Stimulated activated CD8-positive, alpha-beta memory T cell treated with anti-CD3 and anti-CD28 coated beads, Interleukin-15, amount 100 ng/mL, for 24 hours (primary cell): ENCODE measurements at places on chromosomes 7 and 10.

DNA sequence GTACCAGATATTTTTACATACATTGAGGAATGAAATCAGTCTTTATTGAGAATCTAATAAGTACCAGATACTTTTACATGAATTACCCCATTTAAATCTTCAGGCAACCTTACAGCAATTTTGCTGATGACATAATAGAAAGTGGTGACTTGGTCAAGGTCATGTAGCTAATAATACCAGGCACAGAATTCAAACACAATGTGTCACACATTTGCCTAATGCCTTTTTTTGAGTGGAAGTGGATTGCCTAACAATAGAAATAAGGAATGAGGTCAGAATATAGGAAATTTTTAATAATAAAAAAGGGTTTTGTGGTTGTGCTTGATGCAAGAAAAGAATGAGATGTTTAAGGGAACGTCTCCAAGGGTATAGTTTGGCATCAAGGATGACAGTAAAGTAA is 466.6 kb upstream of the IGFBP3 start:
- no peak for DNase-seq

DNA sequence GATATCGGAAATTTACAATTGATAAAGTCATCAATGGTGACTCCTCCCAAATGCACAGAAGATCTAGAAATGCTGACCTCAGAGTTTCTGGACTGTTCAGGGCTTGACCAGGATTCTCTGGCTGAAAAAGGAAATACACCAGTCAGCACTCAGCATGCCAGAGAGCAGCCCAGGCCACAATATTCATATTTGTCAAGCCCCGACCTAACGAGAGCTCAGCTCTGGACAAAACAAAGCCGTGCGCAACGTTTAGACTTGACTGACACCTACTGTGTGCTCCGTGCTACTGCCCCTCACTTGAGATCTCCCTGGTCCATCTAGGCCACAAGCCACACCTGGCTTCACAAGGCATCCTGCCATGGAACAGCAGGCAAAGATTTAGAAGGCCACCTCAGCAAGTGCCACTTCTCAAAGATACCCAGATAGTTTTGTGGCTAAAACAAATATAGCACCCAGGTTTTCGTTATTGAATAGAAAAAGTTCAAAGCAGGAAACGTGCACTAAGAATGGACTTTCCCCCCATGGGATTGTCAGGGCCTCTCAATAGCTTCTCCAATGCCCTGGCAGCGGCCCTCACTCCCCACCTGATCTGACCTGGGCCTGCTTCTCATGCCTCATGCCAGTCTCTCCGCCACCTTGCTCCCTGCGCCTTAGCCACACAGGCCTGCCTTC is 218.3 kb downstream of the FAM107B start:
- DNase-seq: no peak

GRCh38 chr10:59959504-59960018 is 53.2 kb upstream of the CCDC6 start:
- DNase-seq: no peak

DNA sequence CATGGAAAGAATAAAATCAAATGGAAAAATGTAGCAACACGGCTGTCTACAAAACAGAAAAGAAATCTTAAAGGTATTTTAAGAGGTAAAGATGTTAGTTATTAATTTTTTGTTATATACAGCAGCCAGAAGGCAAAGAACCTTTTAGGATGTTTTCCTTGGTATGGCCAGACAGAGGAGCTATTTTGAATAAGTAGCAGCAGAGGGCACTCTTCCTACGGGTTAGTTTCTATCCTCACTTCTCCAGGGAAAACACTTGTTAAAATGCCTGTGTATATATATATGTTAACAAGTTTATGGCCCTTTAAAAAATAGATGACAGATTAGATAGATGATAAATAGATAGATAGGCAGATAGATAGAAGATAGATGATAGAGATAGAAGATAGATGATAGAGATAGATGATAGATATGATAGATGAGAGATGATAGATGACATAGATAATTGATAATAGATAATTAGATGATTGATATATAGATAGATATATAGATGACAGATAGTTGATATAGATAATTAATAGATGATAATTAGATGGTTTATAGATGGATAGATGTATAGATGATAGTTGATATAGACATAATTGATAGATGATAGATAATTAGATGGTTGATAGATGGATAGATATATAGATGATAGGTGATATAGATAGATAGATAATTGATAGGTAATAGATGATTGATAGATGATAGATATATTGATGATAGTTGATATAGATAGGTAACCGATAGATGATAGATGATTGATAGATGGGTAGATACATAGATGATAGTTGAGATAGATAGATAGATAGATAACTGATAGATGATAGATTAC is 57.8 kb upstream of the WIPF3 start:
- DNase-seq: no peak

DNA sequence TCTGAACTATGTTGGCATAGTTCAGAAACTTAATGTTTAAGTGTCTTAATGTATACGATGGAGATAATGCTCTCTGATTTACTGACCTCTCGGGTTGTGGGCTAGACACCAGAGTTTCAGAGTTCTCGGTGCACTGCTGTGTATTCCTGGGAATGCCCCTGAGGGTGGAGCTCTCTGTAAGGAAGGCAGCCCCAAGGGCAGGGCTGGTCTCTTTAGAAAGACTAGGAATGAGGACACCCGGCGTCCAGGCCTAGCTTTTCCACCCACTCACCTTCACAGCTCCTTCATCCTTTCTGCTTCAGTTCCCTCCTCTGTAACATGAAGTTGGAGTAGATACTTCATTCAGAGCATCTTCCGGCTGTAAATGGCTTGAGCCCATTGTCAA is 536.6 kb upstream of the GALNT17 start:
- DNase-seq: no peak

DNA sequence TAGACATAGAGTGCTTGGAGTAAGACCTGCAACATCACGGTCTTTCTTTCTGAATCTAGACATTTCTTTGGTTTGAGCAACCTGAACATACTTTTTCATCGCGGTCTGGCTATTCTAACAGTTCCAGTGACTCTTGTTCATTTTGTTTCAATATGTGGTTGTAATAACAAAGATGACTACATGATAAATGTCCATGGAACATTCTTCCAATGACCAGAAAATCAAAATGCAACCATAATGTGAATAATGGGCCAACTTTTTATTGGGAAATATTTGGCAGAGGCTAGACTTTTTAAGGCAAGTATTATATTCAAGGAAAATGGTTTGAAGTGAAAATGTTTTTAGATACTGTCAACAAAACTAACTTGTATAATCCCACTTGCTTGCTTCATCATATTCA is 282.5 kb downstream of the INHBA start:
- no peak for DNase-seq

DNA sequence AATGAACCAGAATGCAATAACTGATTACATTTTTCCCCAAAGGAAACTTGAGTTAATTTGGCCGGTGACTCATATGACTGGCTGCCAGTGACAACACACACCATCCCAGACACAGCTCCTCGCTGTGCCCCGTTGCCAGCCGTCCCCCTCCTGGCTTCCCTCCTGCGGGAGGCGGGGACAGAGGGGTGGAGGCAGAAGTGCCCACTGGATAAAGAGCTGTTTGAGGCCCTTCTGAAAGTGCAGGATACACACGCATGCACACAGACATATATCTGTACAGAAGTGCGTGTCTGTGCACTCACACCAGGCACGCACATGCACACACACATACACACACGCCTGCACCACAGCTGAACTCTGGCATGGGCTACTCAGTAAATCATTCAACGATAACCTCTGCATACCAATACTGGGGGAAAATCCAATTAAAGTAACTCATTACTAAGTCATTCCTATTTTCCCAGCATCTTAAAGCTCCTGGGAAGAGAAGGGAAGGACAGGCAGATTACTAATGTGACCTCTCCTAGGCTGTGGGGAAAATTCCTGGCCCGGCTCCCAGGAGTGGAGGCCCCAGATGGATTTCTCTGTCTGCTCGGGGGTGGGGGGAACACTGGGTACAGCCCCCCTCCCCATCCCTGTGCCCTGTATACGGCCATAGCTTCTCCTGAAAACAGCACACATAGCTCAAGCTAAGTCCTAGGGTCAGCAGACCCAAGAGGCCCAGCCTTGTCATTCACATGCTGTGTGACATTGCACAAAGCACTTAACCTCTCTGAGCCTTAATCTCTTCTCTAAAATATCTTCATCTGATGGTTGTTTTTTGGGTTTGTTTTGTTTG is 52.3 kb upstream of the MYL10 start:
- no peak for DNase-seq

DNA sequence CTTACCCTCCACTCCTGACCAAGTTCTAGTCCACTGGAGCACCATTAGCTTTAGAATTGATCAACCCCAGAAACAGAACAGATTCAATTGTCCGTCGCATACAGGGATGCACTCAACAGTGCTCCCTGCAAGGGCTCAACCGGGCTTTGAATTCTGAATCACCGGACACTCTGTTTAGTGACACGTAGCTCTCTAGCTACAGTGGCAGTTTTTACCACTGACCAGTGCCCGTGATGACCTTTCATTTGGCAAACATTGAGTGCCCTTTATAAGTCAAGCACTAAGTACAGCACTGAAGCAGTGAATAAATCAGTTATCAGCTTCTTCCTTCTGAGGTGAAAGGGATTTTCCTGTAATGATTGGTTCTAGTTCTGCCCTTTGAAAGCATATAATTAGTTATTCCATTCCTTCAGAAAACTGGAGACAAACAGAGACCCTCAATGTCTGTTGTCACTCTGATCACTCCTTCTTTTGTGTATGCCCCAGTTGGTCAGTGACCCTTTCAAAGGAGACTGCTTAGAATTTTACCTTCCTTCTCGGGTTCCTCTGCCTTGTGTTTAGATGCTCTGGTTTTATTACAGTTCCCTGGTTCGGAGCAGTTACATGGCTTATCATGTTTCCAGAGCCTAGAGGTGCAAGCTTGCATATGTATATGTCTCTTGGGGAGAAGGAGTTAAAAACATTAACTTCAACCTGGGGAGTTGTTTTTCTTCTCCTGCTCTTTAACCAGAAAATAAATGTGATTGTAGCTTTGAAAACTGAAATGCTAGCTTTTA is 68.9 kb downstream of the ZNF365 start:
- no peak for DNase-seq

GRCh38 chr10:42551582-42552187 is 86.7 kb downstream of the ZNF33B start:
- no peak for DNase-seq

DNA sequence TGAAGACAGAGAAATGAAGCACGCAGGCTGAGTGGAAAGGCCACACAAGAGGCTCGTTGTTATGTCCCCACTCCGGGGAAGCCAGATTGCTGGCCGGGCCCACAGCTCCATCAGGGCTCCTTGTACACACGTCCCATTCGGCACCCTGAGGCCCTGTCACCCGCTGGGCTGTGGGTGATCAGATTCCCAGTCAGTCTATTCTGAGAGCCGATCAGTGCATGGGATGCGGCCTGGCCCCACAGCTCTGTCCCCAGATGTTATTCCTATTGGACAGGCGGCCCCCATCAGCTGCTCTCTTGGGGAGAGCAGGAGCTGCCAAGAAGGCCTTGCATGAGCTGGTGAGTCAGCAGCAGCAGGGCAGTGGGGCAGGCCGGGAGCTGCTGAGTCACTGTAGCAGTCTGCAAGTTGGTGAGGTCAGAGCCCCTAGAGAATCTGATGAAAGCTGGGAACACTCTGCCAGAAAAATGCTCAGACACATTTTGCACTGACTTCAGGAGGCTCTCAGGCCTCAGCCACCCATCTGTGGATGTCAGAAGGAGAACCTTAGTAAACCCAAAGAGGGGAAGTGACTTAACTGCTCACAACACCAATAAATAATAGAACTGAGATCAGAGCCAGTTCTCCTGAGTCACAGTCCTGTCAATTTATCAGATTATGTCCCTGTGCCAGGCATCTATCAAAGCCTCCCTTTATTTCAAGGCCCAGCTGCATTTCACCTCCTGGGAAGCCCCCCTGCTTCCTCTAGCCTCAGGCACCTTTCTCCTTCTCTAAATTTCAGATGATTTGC is 9.4 kb upstream of the PSAP start:
- no peak for DNase-seq

- DNase-seq: peak; percentile 8
Observed at GRCh38 chr10:11823122-11823988, at the start of gene PROSER2. PROSER2 (plus strand) TSS chr10:11823356; CDS start chr10:11852078, 28,722 bp downstream.

GRCh38 chr7:23467806-23468525 is 2.3 kb downstream of the IGF2BP3 start:
- DNase-seq: no peak

- DNase-seq: no peak
Observed at GRCh38 chr7:145817687-145818086, 298.9 kb upstream of the CNTNAP2 start.

GRCh38 chr7:148615085-148615730 is 24.6 kb downstream of the C7orf33 start:
- no peak for DNase-seq

DNA sequence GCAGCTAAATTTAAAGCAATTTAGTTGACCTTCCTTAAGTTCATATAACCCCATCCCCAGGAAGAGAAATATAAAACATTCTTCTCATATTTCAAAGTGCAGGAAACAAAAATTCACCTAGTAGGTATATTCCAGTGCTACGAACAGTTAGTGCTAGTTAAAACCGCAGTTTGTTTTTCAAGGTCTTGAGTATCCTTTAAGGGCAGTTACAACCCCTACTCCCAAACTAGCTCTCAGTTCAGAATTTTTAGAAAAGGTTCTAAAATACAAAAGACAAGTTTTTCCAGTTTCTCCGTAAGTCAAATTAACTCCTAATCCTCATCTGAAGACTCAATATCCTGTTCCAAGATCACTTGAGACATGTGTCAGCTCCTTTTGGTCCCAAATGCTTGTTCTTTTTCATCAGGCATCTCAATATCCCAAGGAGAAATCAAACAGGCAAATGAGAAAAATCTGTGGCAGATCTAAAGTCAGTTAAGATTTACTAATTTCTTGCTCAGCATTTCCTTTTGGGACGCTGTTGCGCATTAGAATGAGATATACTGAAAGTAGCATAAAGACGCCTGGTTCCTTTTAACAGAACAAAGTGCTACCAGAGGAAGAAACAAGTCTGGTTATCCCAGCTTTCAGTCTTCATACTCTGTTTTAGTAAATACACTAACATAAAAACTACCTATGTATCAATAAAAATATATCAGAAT is 51.8 kb downstream of the ARHGAP12 start:
- no peak for DNase-seq

- DNase-seq: no peak
Observed at GRCh38 chr10:15642095-15642494, 77.6 kb downstream of the ITGA8 start.

DNA sequence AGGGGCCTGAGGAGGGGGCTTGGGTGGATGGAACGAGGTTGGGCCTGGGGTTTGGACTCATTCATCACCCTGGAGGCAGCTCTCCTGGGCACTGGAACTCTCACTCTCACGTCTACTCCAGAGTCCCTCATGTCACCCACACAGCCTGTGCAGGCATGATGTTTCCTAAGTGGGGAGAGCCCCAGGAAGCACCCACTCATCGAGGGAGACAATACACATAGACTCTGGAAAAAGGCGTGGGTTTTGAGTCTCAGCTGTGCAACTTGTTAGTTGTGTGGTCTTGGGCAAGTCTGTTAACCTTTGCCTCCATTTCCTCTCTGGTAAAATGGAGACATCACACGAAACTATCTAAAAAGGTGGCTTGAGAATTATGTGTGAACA is 25.9 kb upstream of the RBM20 start:
- DNase-seq: no peak

- DNase-seq: no peak
Observed at GRCh38 chr10:114665406-114665805, 7.3 kb upstream of the ABLIM1 start.

- DNase-seq: no peak
Observed at GRCh38 chr7:55527307-55527706, 45.0 kb downstream of the VOPP1 start.
